ENCODE measurements at places on chromosomes 4 and X. TPM values are rescaled to one million over a fixed set of nuclear protein-coding genes. Genes with fewer than 3 reads are reported as not detected.

Gene P2RY10
- total RNA-seq = 2.2 TPM

Gene PLAC1
- total RNA-seq = not detected

Gene KDR
- 20.3 TPM for total RNA-seq

Gene PHEX
- 2.5 TPM for total RNA-seq

Gene KIF4A
- 0.80 TPM for total RNA-seq

Gene FRMPD3
- total RNA-seq = 0.59 TPM

Gene TCEAL7
- 11.1 TPM for total RNA-seq

Gene SEL1L3
- 10.7 TPM for total RNA-seq

Gene CT45A1
- total RNA-seq = not detected

DNA sequence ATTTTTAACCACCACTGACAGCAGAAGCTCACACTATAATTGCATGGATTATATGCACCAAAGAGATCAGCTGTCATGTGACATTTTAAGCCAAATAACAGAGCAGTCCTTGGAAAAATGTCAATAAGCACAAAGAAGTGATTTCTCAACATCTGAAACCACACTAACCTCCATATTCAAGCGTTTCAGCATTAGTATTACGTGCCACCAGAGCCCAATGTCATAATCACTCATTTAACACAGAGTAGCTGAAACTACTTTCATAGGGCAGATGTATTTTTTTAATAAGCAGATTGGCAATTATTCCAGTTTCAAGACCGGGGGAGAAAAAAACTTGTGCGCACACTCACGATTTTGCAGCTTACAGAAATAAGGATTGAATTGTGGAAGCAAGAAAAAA, 76.6 kb downstream of the SH3KBP1 start:
- no peak for DNase-seq
- no peaks in the 10 kb centered on the region for H3K4me1 ChIP-seq
- peaks cover 9% of the 10 kb centered on the region for H3K27me3 ChIP-seq

DNA sequence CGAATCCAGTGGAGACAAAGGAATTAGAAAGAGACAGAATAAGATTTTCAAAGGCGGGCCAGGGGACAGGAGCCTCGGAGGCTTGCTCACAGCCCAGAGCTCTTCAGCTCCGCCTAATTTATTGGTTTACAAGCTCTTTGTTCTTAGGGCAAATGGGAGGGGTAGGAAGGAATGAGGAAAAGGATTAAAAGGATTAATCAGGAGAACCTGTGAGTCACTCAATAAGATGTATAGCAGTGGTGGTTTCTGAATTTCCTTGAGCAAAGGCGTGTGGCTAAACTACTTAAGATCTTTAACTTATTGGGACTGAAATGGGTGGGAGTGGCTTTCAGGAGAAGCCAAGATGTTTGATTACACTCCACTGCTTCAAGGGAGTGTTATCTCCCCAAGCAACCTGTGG, 456.0 kb upstream of the SPANXN1 start:
- no peak overlapping the region for H3K4me3 ChIP-seq
- H3K27ac ChIP-seq = no peak overlapping the region
- no peak for DNase-seq
- H3K4me1 ChIP-seq = no peaks in the 10 kb centered on the region

GRCh38 chr4:155766622-155767021, 7.8 kb downstream of the GUCY1B1 start:
- H3K4me3 ChIP-seq = no peak overlapping the region
- no peaks in the 10 kb centered on the region for H3K27me3 ChIP-seq
- no peaks in the 10 kb centered on the region for H3K36me3 ChIP-seq
- no peak for DNase-seq

- DNase-seq = peak; percentile 55
- H3K36me3 ChIP-seq = no peaks in the 10 kb centered on the region
- H3K4me1 ChIP-seq = no peaks in the 10 kb centered on the region
- H3K4me3 ChIP-seq = peak overlapping the region; percentile 76
Measured at GRCh38 chrX:154097003-154097588, 421 bp downstream of the MECP2 start.

- no peaks in the 10 kb centered on the region for H3K36me3 ChIP-seq
- H3K4me3 ChIP-seq = no peak overlapping the region
- H3K4me1 ChIP-seq = no peaks in the 10 kb centered on the region
- H3K27me3 ChIP-seq = no peaks in the 10 kb centered on the region
Measured at GRCh38 chrX:12308420-12308819, 170.1 kb downstream of the FRMPD4 start.

DNA sequence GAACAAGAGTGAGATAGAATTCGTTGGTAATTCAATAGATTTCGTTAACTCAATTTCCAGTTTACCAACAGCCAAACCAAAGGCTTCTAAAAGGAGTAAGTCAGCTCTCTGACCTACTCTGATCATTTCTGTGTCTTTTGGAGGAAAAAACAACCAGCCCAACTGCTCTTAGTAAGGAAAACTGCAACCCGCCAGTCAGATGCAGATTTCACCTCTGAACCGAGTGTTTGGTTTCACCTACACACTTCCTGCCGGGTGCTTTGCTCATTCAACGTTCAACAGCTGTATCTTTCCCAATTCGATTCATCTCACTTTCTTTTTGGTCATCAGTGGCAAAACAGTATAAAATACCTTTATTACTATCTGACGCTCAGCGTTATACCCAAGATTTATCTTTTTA, 24.5 kb downstream of the TMSB4X start:
- H3K4me3 ChIP-seq = no peak overlapping the region
- no peaks in the 10 kb centered on the region for H3K4me1 ChIP-seq
- H3K36me3 ChIP-seq = no peaks in the 10 kb centered on the region
- no peak for DNase-seq
- peak overlapping the region; percentile 16 for H3K27ac ChIP-seq

- no peaks in the 10 kb centered on the region for H3K27me3 ChIP-seq
- no peak overlapping the region for H3K4me3 ChIP-seq
- DNase-seq = no peak
- H3K36me3 ChIP-seq = no peaks in the 10 kb centered on the region
- no peaks in the 10 kb centered on the region for H3K4me1 ChIP-seq
Measured at GRCh38 chr4:150230561-150230960, 152.3 kb downstream of the DCLK2 start.

- no peaks in the 10 kb centered on the region for H3K36me3 ChIP-seq
- no peaks in the 10 kb centered on the region for H3K4me1 ChIP-seq
- no peaks in the 10 kb centered on the region for H3K27me3 ChIP-seq
- DNase-seq = no peak
- no peak overlapping the region for H3K27ac ChIP-seq
Measured at GRCh38 chr4:80294206-80294605, 27.7 kb downstream of the FGF5 start.

DNA sequence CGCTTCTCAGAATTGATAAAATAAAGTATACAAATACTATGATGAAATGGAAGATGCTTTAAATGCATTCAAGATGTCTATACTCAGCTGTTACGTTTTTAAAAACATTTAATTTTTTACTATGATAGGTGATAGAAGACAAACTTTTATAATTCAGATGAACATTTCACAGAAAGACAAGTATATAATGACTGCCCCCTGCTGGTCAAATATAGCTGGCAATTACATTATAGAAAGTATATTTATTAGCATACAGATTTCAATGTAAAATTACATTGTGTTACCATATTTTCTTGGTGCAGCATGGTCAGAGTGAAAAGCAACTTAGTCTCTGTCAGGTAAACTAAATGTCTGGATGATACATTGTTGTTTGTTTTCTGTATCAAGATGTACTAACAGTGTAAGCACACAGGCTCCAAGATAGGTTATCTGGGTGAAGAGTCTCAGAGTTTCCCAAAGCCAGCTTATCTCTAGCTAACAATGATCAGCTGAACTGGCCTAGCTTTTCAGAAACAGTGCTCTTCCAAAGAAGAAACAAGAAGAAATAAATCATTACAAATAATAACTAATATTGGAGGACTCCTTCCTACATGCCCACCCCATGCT, 54.1 kb downstream of the SRPX start:
- no peaks in the 10 kb centered on the region for H3K4me1 ChIP-seq
- H3K36me3 ChIP-seq = no peaks in the 10 kb centered on the region
- no peak overlapping the region for H3K4me3 ChIP-seq
- H3K27me3 ChIP-seq = no peaks in the 10 kb centered on the region

DNA sequence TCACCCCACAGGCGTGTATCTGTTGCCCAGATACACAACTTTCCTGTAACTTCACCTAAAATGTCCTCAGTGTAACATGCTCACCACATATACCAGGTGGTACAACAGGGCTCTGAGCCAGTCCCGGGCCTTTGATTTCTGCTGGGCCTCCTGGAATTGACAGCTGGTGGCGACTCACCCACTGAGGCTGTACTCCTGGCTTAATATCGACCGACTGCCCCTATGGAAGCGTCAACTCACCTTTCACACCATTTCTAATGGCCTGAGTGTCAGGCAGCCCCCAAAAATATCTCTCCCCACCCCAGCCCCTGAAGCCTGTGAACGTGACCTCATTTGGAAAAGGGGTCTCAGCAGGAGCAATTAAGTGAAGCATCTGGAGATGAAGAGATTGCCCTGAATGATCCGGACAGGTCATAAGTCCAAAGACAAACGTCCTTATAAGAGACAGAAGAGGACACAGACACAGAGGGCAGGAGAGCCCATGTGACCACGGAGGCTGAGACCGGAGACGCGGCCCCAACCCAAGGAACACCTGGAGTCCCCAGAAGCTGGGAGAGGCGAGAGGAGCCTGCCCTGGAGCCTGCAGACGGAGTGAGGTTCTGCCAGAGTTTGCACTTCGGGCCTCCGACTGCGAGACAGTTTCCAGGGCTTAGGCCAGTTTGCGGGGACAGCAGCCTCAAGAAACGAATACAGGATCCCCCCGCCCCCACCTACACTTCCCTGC, 12.6 kb upstream of the MXD4 start:
- H3K27ac ChIP-seq = no peak overlapping the region
- H3K36me3 ChIP-seq = no peaks in the 10 kb centered on the region

GRCh38 chr4:6914448-6914847, 4.8 kb downstream of the TBC1D14 start:
- DNase-seq = no peak
- no peaks in the 10 kb centered on the region for H3K27me3 ChIP-seq
- no peaks in the 10 kb centered on the region for H3K36me3 ChIP-seq

DNA sequence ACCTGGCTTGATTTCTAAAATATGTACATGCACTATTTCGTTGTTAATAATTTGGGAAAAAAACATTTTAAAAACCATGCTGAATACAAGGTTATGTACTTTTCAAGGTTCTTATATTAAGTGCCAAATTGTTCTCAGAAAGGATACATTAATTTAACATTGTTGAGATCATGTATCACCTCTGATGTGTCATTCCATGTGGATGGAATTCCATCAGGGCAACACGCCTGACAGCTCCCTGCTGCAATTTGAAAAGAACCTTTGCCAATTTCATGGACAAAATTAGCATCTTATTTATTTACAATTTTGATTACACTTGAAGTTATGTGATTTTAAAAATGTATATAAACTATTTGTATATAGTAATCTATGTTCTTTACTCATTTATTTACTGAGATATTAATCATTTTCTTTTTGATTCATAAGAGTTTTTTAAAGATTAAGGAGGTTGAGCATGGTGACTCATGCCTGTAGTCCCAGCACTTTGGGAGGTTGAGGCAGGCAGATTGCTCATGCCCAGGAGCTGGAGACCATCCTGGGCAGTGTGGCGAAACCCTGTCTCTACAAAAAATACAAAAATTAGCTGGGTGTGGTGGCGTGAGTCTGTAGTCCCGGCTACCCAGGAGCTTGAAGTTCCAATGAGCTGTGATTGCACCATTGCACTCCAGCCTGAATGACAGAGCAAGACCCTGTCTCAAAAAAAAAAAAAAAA, 142.8 kb downstream of the ENPP6 start:
- H3K27me3 ChIP-seq = no peaks in the 10 kb centered on the region
- no peak for DNase-seq
- no peak overlapping the region for H3K27ac ChIP-seq
- H3K4me1 ChIP-seq = no peaks in the 10 kb centered on the region
- no peaks in the 10 kb centered on the region for H3K36me3 ChIP-seq

DNA sequence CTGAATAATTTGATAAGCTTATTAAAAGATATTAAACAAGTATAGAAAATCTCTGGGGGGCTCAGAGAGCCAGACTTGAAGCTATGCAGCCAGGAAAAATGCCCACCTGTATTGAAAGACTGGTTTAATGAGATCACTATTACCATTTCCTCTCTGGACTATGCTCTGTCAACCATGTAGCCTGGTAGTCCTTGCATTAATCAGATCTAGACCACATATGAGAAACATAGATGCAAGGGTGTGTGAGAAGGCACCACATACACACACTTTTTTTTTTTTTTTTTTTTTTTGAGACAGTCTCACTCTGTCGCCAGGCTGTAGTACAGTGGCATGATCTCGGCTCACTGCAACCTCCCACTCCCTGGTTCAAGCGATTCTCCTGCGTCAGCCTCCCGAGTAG, 75.9 kb upstream of the ATP8A1 start:
- no peak for DNase-seq
- no peak overlapping the region for H3K4me3 ChIP-seq
- H3K36me3 ChIP-seq = no peaks in the 10 kb centered on the region
- H3K4me1 ChIP-seq = no peaks in the 10 kb centered on the region
- no peaks in the 10 kb centered on the region for H3K27me3 ChIP-seq

- H3K36me3 ChIP-seq = no peaks in the 10 kb centered on the region
- no peak for DNase-seq
- H3K4me1 ChIP-seq = no peaks in the 10 kb centered on the region
- H3K27me3 ChIP-seq = no peaks in the 10 kb centered on the region
Measured at GRCh38 chr4:174600391-174600790, 78.1 kb upstream of the HPGD start.

GRCh38 chr4:125316791-125317524, 2.2 kb downstream of the FAT4 start:
- H3K36me3 ChIP-seq = no peaks in the 10 kb centered on the region
- no peak for DNase-seq
- H3K27me3 ChIP-seq = peaks cover 12% of the 10 kb centered on the region
- peak overlapping the region; percentile 30 for H3K27ac ChIP-seq
- H3K4me1 ChIP-seq = peaks cover 7% of the 10 kb centered on the region
- peak overlapping the region; percentile 88 for H3K4me3 ChIP-seq

DNA sequence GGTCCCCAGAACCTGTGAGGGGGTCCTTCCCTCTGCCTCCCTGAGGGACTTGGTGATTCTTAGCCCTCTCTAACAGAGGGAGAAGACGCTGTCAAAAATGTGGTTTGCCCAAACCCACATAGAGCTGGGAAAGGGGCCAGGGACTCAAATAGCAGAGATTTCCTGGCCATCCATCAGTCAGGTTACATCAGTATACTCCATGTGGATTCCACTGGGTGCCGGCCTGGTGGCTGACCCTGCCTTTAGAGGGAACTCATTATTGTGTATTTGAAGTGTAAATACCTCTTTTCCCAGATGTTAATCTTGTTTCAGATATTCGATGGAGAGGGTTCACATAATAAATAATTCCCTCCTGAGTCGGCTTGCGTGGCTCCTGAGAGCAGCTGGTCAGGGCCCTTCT, 130.3 kb downstream of the TBL1X start:
- no peaks in the 10 kb centered on the region for H3K36me3 ChIP-seq
- H3K27me3 ChIP-seq = peaks cover 18% of the 10 kb centered on the region
- H3K4me3 ChIP-seq = no peak overlapping the region
- H3K4me1 ChIP-seq = no peaks in the 10 kb centered on the region

GRCh38 chr4:159698336-159698735, 595.5 kb downstream of the RAPGEF2 start:
- H3K4me3 ChIP-seq = no peak overlapping the region
- no peak overlapping the region for H3K27ac ChIP-seq
- no peak for DNase-seq
- no peaks in the 10 kb centered on the region for H3K27me3 ChIP-seq
- H3K36me3 ChIP-seq = no peaks in the 10 kb centered on the region

GRCh38 chr4:110193822-110194761, 4.3 kb downstream of the ELOVL6 start:
- no peaks in the 10 kb centered on the region for H3K36me3 ChIP-seq
- H3K4me1 ChIP-seq = no peaks in the 10 kb centered on the region
- H3K27ac ChIP-seq = no peak overlapping the region
- DNase-seq = peak; percentile 77
